ENCODE measurements at places on chromosomes 12 and 14.
A peak's percentile ranks its signal among the peaks of the same experiment; 100 is the strongest.

DNA sequence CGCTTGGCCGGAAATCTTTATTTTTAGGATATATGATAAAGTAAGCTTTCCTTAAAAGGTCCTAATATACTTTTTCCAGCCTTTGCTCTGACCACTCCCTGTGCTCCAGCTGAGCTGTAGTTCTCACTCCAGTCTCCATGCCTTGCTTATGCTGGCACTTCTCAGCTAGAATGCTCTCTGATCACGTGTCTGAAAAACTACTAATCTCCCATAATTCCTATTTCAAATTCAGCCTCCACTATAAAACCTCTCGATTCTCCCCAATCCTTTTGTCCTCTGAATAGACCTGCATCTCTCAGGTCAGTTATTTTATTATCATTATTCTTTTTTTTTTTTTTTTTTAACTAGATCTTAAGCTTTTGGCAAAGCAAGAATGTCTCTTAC lies 3.7 kb downstream of the BIN2 start:
- no peak for DNase-seq

DNA sequence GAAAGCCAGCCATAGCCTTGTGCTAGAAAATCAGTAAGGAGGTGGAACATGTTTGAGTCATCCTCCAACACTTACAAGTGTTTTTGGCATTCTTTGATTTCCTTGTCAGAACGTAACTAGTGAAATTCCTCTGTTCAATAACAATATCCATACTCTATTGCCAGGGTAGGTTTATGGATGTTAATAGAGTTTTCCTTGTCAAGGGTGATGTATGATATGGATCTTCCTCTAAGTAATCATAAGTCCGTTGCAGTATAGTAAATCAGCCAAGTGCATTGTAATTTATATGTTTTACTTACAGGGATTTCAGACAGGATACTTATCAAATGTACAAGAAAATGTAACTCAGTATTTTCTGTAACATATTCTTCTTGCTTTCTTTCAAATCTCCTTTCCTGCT lies 19.4 kb downstream of the NAV3 start:
- no peak for DNase-seq

- DNase-seq: peak; percentile 43
Measured at GRCh38 chr12:13941258-13942249, 39.8 kb downstream of the GRIN2B start.

GRCh38 chr12:57534991-57535543 lies 11.9 kb downstream of the DCTN2 start:
- DNase-seq: no peak

DNA sequence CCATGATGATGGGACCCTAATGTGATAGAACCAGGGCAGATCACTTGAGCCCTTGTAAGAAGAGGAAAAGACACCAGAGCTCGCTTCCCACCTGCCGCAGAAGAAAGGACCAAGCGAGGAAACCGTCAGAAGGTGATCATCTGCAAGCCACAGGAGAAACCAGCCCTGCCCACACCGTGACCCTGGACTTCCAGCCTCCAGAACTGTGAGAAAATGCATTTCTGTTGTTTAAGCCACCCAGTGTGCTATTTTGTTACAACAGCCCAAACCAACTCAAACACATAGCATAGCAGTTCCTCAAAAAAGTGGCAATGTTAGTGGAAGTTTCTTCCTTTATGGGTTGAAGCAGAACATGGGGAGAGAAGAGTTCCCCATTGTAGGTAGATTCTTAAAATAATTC lies 107.9 kb upstream of the BCL2L14 start:
- DNase-seq: no peak

- no peak for DNase-seq
Measured at GRCh38 chr14:89293314-89293916, 123.6 kb downstream of the FOXN3 start.

- no peak for DNase-seq
Measured at GRCh38 chr12:114434341-114434740, 28.4 kb upstream of the TBX5 start.

DNA sequence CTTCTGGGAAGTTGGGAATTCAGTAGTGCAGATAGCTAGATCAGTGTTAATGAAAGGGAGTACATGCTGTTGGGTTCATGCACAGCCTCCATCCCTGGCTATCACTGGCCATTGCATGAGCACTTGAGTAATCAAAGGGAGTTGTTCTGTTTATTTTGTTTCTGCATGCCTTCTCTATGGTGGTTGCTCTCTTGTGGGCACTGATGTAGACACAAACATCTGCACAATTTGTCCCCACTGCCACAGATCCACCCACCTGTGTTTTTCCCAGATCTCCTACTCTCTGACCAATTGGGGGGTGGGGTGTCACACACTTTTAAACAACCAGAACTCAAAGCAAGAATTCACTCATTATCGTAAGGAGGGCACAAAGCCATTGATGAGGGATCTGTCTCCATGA lies 89.7 kb upstream of the DHRS4 start:
- no peak for DNase-seq

DNA sequence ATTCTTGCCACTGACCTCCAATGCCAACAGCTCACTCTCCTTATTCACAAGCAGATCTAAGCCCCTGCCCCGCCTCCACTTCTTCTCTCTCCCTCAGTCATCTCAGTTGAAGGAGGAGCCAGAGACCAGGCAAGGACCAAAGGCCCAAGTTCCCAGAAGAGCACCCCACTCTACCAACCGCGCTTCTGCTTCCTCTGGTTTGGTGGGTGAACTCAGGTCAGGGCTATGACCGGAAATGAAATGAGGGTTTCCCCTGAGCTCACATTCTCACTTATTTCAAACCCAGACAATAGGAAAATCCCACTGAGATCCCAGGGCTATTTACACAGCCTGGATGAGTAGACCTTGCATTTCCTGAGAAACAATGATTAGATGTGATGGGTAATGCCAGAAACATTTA lies 9.9 kb downstream of the DPF3 start:
- DNase-seq: no peak

DNA sequence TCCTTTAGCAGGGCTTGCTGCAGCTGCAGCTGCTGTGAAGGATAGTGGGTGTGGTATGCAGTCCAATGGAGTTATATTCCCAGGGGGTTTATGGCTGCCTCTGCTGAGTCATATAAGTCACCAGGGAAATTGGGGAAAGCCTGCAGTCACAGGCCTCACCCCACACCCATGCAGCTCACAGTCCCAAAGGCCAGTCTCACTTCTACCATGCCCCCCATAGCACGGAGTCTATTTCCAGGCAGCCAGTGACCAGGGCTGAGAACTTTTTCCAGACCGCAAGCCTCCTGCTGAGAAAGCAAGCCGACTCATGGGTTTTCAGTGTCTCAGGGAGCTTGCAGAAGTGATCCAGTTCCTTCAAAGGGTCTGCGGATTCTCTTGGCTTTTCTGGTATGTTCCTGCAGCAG lies 322.4 kb upstream of the CLEC14A start:
- DNase-seq: no peak

DNA sequence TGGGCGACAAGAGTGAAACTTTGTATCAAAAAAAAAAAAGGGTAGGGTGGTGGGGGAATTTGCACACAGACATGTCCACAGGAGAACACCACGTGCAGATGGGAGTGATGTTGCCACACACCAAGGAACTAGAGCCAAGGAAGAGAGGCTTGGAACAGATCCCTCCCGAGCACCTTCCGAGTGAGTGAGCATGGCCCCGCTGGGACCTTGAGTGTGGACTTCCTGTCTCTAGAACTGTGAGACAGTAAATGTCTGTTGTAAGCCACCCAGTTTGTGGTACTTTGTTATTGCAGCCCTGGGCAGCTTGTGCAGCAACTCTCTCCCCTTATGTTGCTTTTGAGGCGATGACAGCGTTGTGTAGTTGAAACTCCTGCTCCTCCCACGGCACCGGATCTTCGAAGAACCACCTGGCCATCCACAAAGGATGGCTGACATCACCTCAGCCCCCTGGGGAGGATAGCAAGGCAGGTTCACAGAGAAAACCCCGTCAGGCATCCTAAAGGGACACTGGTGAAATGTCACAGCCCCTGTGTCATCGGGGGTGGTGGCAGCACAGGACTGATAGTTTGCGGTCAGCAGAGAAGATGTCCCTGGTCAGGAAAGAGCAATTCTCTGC lies 54.7 kb upstream of the PLEKHG3 start:
- no peak for DNase-seq

DNA sequence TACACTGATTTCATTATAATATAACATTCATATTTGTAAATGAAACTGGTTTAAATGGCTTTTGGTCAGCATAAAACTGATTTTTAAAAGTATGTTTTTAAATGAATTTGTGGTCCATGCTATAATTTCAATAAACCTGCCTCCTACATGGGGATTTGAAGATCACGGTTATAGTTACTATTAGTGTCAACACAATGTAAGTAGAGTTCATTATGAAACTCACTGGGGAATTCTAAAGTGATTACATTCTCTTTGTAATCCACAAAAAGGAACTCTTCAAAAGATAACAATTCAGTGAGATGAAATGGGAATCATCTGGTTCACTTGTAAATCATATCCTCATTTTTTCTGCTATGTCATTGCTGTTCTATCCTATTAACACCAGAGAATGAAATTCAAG lies 204.5 kb upstream of the G2E3 start:
- DNase-seq: no peak

- DNase-seq: no peak
Measured at GRCh38 chr14:95133282-95133681, 24.0 kb downstream of the DICER1 start.

GRCh38 chr12:64110864-64111263 lies 111.2 kb downstream of the KICS2 start:
- no peak for DNase-seq

DNA sequence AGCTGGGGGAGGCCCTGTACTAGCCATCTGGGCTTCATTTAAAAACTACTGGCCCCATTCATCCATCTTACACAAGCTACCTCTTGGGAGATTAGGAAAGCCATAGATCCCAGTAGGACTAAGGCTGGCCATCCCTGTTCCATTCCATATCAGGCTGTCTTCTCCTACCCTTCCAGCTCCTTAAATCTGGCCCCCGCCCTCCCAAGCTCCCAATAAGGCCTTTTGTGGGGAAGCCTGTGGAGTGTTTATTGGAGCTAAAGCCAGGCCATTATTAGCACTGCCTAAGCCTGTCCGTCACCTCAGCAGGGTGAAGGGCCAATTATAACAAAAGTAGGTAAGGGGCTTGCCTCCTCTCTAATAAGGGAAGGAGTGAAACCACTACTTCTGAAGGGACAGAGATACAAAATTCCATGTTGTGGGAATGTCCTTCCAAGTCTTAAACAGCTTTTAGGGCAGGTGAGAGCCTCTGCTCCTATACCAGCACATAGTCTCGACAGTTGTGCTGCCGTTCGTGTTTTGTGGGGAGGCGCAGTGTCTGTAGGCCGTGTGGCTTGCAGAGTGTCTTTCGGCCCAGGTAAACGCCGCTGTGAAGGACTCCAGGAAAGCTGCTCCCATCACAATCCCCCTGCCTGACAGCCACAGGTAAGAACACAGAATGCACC lies 3.7 kb downstream of the MYL6 start:
- DNase-seq: no peak

- DNase-seq: no peak
Measured at GRCh38 chr12:53501615-53502181, 615 bp downstream of the TARBP2 start.

DNA sequence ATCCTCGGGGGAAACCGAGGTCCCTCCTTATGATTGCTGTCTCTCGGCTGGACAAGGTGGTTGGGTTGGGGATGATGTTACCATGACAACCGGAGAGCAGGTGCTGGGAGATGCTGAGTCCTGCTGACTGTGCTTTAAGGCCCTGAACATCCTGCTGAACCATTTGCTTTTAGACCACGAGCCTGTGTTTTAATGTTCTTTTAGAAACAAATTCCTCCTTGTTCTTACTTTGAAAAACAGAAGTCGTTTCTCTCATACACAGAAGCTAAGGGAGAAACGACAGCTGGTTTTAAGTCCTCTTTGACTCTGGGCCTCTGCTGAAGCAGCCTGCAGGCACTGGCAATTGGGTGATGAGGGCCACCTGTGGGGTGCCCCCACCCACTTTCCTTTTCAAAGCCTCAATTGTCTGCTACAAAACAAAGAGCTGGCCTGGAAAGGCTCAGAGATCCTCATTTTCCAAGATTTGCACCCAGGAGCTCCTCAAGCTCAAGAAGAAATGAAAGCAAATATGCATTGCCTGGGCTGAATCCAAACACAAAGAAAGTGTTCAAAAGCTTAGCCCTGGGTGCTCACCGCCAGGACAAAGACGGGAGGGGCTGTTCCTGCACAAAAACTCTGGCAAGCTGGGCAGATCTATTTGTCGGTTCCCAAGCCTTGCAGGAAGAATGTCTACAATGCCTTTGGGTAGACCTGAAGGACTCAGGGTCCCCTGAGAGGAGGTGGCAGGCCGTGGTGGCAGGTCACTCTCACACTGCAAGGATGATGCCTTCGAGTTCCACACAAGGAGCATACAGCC lies 90.0 kb upstream of the CLMN start:
- no peak for DNase-seq

DNA sequence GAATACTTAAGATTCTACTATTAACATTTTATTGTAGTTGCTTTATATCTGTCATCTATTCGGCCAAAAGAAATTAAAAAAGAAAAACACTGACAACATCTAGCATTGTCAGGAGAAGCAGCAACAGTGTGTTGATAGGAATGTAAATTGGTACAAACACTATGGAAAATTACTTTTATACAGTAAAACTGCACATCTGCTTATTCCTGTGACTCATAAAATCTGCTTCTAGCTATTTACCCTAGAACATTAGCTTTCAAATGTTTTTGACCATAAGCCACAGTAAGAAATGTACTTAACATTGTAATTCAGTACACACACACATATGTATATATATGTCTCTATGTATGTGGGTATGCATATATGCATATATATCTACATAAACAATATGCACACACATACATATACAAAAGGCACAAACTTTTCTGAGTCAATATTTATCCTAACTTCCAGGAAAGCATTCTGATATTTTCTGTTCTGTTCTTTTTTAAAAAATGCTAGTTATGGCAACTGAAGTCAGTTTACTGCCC lies 278.9 kb upstream of the GARIN2 start:
- no peak for DNase-seq

GRCh38 chr12:38788106-38788505 lies 117.3 kb downstream of the CPNE8 start:
- no peak for DNase-seq

GRCh38 chr12:17333287-17333686 lies 727.3 kb upstream of the LMO3 start:
- DNase-seq: no peak

- DNase-seq: no peak
Measured at GRCh38 chr12:120614848-120615247, 25.6 kb upstream of the CABP1 start.

GRCh38 chr12:66258011-66258410 lies 44.3 kb upstream of the HELB start:
- DNase-seq: no peak

Data from NCI-H446 (cell line).